ENCODE measurements at places on chromosomes 6 and 20. TPM values are rescaled to one million over a fixed set of nuclear protein-coding genes. Genes with fewer than 3 reads are reported as not detected.

Gene RIPOR2
- 16.7 TPM for total RNA-seq

Gene KCNQ5
- total RNA-seq, result 1.2 TPM

Gene MOCS1
- total RNA-seq, result 20.6 TPM

Gene ZFP64
- total RNA-seq, result 88.6 TPM

Gene BTN1A1
- total RNA-seq, result 0.32 TPM

Gene NKX2-2
- 0.82 TPM for total RNA-seq

Gene MLIP
- not detected for total RNA-seq

Gene PPP1R16B
- total RNA-seq, result 3.8 TPM

Gene SIRPB2
- 3.7 TPM for total RNA-seq

Gene RIPOR3
- 15.7 TPM for total RNA-seq

Gene GLP1R
- total RNA-seq, result not detected

Gene SIRPD
- not detected for total RNA-seq

Gene SYCP2L
- total RNA-seq, result not detected

Gene TCF19
- 5.2 TPM for total RNA-seq

Gene EFCAB8
- not detected for total RNA-seq

Gene DEFB124
- not detected for total RNA-seq

Gene CCR6
- total RNA-seq, result not detected

Gene SDCBP2
- 246 TPM for total RNA-seq

Gene TAGAP
- 5.1 TPM for total RNA-seq

Gene SCGN
- total RNA-seq, result 13.0 TPM

Gene WFDC5
- total RNA-seq, result not detected

Gene DOK5
- total RNA-seq, result 0.55 TPM

Gene ALDH8A1
- total RNA-seq, result 2.5 TPM

Gene B3GALT4
- total RNA-seq, result 39.5 TPM

Gene CST3
- 1,755 TPM for total RNA-seq

Gene ZBTB46
- 6.0 TPM for total RNA-seq

Gene OR2J3
- total RNA-seq, result not detected

Gene SPAG4
- not detected for total RNA-seq

Gene HDGFL1
- not detected for total RNA-seq

Gene GNAS-AS1
- not detected for total RNA-seq

Gene NFATC2
- 22.5 TPM for total RNA-seq

Gene GMPR
- not detected for total RNA-seq

Gene MOG
- total RNA-seq, result not detected

Measured in transverse colon (tissue), 4 donors.